ENCODE measurements at places on chromosomes 3 and 15.

DNA sequence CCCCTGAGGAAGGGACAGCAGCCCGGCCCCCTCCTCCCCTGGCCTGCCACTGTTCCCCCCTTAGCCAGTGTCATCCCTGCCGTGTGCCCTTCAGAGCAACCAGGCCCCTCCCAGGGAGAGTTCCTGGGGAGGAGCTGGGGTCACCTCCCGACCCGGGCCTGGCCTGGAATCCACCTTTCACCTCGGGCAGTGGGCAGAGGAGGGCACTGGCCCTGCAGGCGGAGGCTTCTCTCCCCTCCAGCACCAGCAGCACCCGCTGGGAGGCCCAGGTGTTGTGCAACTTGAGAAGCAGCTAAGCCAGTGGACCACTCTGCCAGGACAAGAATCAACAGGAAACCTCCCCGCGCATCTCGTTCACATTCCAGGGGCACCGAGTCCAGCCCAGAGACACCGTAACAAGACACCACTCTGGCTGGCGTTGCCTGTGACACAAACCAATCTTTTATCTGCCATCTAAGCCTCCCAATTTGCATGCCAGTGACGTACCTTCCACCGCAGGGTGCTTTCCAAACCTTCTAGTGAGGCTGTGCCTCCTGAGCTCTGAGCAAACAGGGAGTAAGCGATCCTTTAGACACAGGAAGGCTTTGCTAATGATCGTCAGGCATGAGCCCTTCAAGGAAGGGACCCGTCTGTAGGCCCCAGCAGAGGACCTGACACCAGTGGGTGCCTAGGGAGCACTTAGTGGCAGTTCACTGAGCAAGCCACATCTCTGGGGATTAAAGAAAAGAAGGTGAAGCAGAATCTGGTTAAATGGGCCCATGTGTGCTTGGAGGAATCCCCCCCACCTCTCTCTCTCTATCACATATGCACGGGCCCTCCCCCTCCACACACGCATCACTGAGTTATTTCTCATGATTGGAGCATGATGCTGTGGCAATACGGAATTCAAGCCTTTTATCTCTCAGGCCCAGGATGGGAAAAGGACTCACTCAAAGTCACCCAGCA is 98.9 kb upstream of the TLE3 start:
- peak; percentile 73 for DNase-seq

DNA sequence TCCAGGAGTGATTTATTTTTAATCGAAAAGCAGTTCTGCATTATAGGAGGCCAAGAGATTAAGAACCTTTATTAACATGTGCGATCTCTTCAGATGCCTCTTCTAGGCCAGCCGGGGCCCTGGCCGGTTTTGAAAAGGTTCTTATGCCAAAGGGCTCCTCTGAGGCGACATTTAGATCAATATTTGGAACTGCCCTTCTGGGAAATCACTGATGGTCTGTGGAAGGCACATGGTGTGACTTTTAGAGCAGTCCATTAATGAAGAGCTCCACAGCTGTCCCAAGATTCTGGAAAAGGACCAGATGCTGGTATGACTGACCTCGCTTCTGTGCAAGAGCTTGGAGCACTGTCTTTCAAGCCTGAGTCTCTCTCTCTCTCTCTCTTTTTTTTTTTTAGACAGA is 19.7 kb downstream of the MGLL start:
- DNase-seq: no peak

DNA sequence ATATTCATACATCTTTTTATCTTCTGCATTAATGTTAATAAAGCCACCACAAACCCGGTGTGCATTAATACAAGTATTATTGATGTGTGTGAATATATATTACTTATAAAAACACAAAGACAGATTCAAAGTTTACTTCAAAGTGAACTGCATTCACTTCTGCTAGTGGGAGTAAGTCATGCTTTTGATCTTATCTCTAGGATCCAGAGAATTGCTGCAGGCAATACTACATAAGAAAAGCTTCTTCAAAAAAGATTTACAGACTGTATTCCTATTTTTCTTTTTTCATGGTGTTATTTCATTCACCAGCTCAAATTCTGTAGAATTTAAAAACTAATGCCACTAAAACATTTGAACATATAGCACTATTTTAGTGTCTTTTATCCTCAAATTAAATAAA is 87.5 kb upstream of the CBLB start:
- no peak for DNase-seq

GRCh38 chr3:168060317-168060716 is 35.4 kb downstream of the GOLIM4 start:
- DNase-seq: no peak

GRCh38 chr15:49458145-49458544 is 35.1 kb downstream of the FGF7 start:
- DNase-seq: no peak

- peak; percentile 19 for DNase-seq
Measured at GRCh38 chr3:27943106-27943505, 221.0 kb upstream of the EOMES start.

DNA sequence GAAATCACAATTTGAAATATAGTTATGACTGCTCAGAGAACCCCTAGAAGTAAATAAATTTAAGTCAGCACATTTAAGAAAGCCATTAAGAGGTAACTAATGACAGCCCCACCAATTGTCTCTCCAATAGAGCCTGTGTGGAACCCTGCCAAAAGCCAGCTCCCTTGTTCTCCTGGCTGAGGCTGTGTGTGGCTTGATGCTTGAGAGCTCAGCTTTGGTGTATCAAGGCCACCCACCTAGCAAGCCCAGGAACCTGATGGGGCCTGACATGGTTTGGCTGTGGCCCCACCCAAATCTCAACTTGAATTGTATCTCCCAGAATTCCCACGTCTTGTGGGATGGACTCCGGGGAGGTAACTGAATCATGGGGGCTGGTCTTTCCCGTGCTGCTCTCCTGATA is 106.9 kb downstream of the LRRN1 start:
- no peak for DNase-seq

DNA sequence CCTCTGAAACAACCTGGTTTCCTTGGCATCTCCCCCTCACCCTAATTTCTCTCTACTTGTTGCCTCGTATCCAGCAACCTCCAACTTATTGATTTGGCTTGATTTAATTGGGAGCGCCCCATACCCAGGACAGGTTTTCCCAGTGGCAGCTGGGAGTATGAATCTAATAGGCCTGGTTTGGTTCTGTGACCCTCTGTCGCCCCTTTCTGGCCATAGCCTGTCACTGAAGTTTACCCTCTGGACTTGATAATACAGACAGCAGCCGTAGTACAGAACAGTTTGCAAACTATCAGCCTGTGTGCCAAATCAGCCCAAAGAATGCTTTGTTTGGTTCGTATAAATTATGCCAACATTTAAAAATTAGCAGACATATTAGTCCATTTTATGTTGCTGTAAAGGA is 525.1 kb upstream of the GOLIM4 start:
- peak; percentile 69 for DNase-seq

- DNase-seq: no peak
Measured at GRCh38 chr3:74891312-74891711, 276.9 kb upstream of the CNTN3 start.

DNA sequence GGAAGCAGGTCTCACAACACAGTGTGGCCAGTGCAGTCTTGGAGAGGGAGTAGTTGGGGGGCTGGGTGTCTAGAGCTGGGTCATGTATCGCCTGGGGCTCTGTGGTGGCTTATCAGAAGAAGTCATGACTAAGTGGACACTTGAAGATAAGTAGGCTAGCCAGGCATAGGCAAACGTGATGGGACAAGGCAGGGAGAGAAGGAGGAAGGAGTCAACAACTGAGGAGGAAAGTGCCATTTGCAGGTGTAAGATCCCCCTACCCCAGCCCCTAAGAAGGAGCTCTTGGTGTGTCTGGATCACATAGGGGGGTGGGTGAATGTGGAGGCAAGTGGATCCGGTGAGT is 352.3 kb downstream of the LRTM1 start:
- no peak for DNase-seq

DNA sequence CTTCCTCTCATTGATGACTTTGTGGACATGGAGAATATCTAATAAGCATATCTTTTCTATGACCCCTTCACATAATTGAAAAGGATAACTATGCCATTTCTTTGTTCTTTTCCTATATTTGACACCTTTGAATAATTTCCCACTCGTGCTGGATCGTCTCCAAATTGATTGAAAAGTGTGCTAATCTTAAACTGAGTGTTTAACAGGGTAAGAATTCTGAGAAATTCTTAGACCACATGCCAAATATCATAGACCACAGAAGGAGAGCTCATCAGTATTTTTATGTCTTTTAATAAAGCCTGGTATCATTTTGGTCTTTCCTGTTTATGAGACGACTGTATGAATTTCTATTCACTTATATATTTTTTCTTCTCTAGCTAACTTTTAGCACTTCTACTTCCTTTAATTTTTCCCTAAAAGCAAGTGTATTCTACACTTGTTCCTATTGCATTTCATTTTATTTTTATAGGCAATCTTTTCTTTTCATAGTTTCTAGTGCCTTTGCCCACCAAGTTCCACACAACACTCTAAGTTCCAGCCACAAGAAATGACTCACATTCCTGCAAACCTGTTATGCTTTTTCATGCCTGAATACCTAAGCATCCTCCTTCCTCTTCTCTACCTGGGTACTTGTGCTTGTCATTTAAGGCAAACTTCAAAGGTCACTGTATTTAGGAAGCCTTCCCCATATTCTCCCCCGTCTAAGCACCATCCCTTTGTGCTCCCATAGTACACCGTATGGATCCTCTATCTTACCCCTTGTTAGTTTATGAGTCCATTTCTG is 30.1 kb downstream of the KBTBD8 start:
- no peak for DNase-seq

DNA sequence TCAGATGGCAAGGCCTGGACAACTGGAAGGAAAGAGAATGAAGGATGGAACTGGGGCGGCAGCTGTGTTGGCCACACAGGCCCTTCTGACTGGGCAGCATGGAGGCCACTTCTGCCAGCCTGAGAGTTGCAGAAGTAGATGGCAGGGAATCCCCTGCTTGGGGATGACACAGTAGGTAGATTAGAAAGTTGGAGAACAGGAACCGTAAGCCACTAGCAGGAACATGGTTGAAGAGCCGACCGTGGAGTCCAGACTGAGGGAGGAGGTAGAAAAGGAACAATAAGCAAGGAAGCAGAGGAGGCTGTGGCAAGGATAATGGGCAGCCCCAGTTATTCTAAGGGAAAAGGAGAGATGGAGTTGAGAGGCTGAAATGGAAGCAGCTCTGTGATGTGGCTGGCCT is 26.4 kb upstream of the ZNF774 start:
- no peak for DNase-seq

- DNase-seq: no peak
Measured at GRCh38 chr3:31926543-31926942, 54.5 kb downstream of the OSBPL10 start.

DNA sequence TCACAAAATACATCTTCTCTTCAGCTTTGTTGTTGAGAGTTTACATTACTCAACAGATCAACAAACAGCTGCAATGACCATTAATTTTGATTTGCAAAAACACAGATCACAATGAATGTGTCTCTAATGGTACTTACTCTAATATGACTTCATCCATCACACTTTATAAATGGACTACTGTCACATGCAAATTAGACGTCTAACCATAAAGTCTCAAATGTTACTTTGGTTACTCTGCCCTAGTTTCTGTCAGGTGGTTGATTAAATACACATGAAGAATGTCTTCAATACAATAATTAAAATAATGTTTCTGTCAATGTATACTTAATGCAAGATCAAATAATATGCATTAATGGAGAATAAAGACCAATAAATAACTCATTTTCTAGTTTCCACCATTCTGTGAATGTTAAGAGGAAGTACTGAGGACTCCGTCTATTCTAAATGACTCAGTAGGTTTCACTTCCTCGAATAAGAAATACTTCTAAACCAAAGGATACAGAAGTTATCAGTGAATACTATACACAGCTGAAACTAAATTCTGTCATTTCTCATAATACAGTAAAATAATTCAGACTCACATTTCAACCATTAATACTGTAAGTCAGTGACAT is 145.8 kb downstream of the CBLB start:
- DNase-seq: no peak

DNA sequence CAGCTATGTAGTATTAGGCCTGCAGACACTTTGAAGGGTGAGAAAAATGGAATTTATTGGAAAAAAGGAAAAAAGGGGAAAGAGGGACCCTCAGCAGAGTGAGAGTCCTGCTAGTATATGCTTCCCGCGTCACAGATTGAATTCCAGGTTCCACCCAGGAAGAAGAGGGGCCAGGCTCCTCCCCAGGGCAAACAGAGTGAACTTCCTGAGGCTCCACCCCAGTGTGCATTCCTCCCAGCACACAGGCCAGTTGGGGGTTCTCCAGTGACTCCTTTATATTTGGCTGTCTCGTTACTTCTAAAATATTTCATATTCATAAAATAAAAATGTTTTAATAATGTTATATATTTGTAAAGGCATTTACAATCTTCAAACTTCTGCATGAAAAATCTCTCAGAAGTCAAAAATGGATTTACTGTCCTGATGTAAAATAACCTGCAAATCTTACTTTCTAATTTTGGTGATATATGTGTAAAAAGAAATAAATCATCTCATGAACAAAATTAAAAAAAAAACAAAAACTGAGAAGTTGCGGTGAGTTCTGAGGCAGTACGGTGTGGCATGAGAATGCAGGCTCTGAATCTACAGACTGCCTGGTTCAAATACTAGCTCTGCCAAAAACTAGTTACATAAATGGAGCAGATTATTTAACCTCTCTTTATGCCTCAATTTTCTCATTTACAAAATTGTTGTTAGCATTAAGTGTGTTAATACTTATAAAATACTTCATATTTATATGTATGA is 175.8 kb upstream of the P2RY1 start:
- DNase-seq: no peak

DNA sequence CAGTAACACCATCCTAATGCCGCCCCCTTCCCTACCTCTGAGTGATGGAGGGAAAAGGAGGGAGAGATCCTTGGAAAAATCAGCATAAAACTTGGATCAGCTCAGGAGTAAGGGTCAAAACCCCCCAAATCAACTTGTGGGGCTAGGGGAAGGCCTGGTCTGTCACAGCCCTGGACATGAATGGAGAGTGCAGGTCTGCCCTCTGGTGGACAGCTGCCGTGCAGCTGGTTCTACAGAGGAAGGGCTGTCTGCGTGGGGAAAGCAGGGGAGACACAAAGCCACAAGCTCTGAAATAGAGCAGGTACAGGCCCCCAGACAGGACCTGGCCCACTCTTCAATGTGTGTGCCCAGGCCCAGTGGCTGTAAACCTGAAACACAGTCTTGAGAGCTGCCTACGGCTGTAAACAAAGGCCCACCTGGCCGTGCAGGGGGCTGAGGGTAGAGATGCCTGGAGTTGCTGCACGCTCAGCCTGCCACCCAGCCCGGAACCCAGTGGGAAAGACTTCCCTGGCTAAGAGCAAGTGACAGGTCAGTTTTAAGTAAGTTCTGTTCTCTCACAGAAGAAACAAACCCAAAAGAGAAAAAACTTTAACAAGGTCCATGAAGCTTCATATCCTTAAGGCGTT is 16.4 kb downstream of the CLK3 start:
- DNase-seq: peak; percentile 79

All from Calu3 (cell line).